ENCODE measurements at places on chromosomes 7 and 10. TPM values are rescaled to one million over a fixed set of nuclear protein-coding genes. Genes with fewer than 3 reads are reported as not detected.

Gene PBLD
- 2.8 TPM for total RNA-seq

Gene GARIN1A
- 1.5 TPM for total RNA-seq

Gene WNT2
- total RNA-seq: 3.9 TPM

Gene C10orf105
- under 0.01 TPM for total RNA-seq

Gene ETV1
- 26.4 TPM for total RNA-seq

Gene NPM3
- total RNA-seq: 95.3 TPM

Gene CH25H
- 8.2 TPM for total RNA-seq

Gene SEM1
- total RNA-seq: 52.7 TPM

Gene EBLN1
- total RNA-seq: not detected

Gene ERV3-1
- 8.8 TPM for total RNA-seq

Gene CNTNAP2
- not detected for total RNA-seq

Gene WDR86
- 1.0 TPM for total RNA-seq
